ENCODE measurements at places on chromosomes 13 and 19. TPM values are rescaled to one million over a fixed set of nuclear protein-coding genes. Genes with fewer than 3 reads are reported as not detected.

Gene KCNJ14
- 0.82 TPM for total RNA-seq

Gene TTC9B
- not detected for total RNA-seq

DNA sequence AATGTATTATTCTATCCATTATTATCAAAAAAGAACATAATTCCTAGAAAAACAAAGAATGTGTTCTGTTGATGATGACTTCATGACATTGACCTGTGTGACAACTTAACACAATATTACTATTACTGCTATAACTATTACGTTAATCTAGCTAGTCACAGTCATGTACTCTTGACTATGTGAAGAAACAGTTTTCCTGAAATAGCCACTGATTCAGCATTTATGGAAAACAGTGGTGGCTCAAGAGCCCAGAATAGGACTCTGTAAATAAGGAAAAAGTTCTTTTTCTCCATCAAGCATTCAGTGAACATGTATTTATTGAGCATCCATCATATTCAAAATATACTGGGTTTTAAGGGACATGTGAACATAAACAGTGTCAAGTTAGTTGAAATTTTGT is 93.5 kb downstream of the COG6 start:
- H3K4me1 ChIP-seq, result no peaks in the 10 kb centered on the region
- no peaks in the 10 kb centered on the region for H3K27me3 ChIP-seq
- H3K4me3 ChIP-seq, result no peak overlapping the region
- DNase-seq, result no peak
- no peak overlapping the region for H3K27ac ChIP-seq

- no peak overlapping the region for H3K4me3 ChIP-seq
- no peak for DNase-seq
- H3K36me3 ChIP-seq, result no peaks in the 10 kb centered on the region
Observed at GRCh38 chr13:38582133-38582532, 104.7 kb upstream of the FREM2 start.

GRCh38 chr19:45087531-45087930 is 5.4 kb upstream of the PPP1R37 start:
- DNase-seq, result no peak
- H3K27me3 ChIP-seq, result no peaks in the 10 kb centered on the region
- H3K27ac ChIP-seq, result no peak overlapping the region
- H3K4me1 ChIP-seq, result no peaks in the 10 kb centered on the region
- H3K4me3 ChIP-seq, result no peak overlapping the region

- no peak overlapping the region for H3K27ac ChIP-seq
- H3K4me1 ChIP-seq, result peaks cover 4% of the 10 kb centered on the region
- H3K27me3 ChIP-seq, result no peaks in the 10 kb centered on the region
- DNase-seq, result no peak
Observed at GRCh38 chr19:16115301-16116039, 3.8 kb downstream of the RAB8A start.
